ENCODE measurements at places on chromosomes 5 and 9. TPM values are rescaled to one million over a fixed set of nuclear protein-coding genes. Genes with fewer than 3 reads are reported as not detected.

DNA sequence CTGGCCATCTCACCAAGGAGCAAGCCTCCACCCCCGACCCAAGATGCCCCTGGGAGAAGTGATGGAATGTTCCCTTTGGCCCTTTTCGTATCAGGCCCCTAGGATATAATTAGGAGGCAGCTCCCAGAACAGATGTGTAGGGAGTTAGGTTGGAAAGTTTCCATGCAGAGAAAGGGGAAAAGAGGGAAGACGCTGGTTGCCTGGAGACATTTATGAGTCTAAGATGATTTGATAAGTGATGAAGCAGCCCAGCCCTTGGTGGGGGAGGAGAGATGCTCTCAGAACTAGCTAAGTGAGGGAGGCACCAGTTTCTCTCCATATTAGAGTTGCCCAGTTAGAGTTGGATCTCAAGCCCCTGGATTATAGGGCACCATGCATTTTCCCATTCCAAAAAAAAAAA, 137.5 kb downstream of the GNA14 start:
- H3K27ac ChIP-seq: no peak overlapping the region
- H3K4me3 ChIP-seq: no peak overlapping the region
- no peak for DNase-seq
- H3K36me3 ChIP-seq: no peaks in the 10 kb centered on the region
- no peaks in the 10 kb centered on the region for H3K27me3 ChIP-seq

- H3K4me1 ChIP-seq: no peaks in the 10 kb centered on the region
- H3K36me3 ChIP-seq: peaks cover 9% of the 10 kb centered on the region
- no peak overlapping the region for H3K27ac ChIP-seq
- DNase-seq: no peak
- H3K27me3 ChIP-seq: no peaks in the 10 kb centered on the region
These were observed 54.7 kb downstream of the ANGPTL2 start for GRCh38 chr9:127067603-127068220.

DNA sequence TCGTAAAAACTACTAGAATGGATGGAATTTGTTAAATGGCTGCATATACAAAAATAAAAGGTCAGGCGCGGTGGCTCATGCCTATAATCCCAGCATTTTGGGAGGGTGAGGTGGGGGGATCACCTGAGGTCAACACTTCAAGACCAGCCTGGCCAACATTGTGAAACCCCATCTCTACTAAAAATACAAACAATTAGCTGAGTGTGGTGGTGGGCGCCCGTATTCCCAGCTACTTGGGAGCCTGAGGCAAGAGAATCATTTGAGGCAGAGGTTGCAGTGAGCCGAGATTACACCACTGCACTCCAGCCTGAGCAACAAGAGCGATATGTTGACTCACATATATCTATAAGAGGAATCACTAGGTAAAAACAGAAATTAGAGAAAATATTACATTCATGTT, 9.3 kb upstream of the GPR150 start:
- no peak overlapping the region for H3K27ac ChIP-seq
- H3K36me3 ChIP-seq: peaks cover 17% of the 10 kb centered on the region
- H3K27me3 ChIP-seq: no peaks in the 10 kb centered on the region
- H3K4me1 ChIP-seq: peaks cover 11% of the 10 kb centered on the region
- no peak for DNase-seq

DNA sequence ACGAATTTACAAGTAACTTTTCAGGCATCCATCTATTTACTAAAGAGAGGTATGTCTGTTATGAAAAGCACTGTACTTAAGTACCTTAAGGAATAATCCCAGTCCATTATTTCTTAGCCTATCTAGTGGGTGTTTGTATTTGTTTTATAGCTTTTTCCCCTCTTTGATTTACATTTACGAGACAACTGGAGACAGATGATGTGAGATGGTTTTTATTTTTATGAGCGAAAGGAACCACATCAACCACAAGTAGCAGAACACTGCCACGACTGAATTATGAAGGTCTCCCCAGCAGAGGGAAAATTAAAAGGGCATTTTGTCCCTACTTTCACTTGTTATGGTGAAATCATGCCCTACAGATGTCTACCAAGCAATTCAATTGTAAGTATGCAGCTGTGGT, 357.8 kb downstream of the NFIB start:
- DNase-seq: no peak
- H3K27ac ChIP-seq: no peak overlapping the region
- no peak overlapping the region for H3K4me3 ChIP-seq
- H3K36me3 ChIP-seq: no peaks in the 10 kb centered on the region
- H3K27me3 ChIP-seq: no peaks in the 10 kb centered on the region

GRCh38 chr5:1304033-1304432, 9.2 kb upstream of the TERT start:
- H3K36me3 ChIP-seq: no peaks in the 10 kb centered on the region
- peaks cover 8% of the 10 kb centered on the region for H3K4me1 ChIP-seq
- H3K27me3 ChIP-seq: no peaks in the 10 kb centered on the region
- H3K4me3 ChIP-seq: no peak overlapping the region
- no peak for DNase-seq
- H3K27ac ChIP-seq: no peak overlapping the region

- no peak overlapping the region for H3K27ac ChIP-seq
- H3K4me1 ChIP-seq: no peaks in the 10 kb centered on the region
- DNase-seq: no peak
- H3K36me3 ChIP-seq: peaks cover 1% of the 10 kb centered on the region
These were observed 156.0 kb downstream of the DCP2 start for GRCh38 chr5:113132564-113132963.

DNA sequence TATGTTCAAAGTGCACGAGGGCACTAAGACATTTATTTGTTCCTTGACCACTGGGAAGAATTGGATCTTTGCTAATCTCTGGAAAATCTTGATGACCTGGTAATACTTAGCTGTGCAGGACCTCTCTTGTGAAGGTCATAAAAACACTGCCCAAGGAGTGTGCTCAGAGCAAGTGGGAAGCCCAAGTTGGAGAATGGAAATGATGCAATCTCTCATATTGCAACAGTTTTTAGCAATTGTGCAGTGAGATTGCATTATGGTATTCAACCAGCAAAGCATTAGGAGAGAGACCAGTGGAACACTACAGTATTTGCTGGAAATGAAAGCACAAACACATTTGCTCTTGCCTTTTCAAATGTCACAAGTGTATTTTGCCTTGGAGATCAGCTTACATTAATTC, 34.5 kb downstream of the TXNDC8 start:
- no peak for DNase-seq
- no peaks in the 10 kb centered on the region for H3K4me1 ChIP-seq
- no peaks in the 10 kb centered on the region for H3K36me3 ChIP-seq
- H3K27me3 ChIP-seq: peaks cover 5% of the 10 kb centered on the region

DNA sequence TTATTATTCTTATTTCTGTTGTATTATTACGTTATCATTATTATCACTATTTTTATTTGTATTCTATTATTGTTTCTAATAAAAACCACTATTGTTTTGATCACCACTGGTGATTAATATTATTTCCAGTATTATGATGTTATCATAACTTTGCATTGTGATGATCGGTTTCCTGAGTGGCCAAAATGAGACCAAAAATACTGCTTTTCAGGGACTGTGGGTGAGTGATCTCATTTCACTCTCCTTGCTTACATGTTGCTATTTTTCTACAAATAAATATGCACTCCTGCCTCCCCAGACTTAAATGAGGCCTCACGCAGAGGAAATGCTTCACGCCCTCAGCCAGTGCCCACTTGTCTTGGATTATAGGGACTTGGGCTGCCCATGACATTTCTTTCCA, 78.4 kb downstream of the LRSAM1 start:
- no peaks in the 10 kb centered on the region for H3K4me1 ChIP-seq
- peaks cover 15% of the 10 kb centered on the region for H3K36me3 ChIP-seq
- DNase-seq: no peak
- no peak overlapping the region for H3K4me3 ChIP-seq
- no peaks in the 10 kb centered on the region for H3K27me3 ChIP-seq

DNA sequence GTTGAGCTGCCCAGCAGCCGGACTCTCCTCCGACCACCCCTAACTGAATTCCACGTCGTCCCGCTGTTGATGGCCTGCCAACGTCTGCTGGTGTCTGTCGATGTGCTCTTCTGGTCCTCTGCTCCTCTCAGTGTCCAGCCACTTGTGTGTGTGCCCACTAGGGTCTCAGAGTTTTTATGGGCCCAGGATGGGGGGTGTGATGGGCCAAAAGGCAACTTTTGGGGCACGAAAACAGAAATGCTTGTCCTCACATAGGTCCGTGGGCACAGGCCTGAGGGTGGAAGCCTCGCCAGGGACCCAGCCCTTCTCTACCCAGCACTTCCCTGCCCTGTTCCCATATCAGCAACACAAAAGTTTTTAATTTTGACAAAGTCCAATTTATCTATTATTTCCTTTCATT, 85.7 kb upstream of the RUFY1 start:
- no peaks in the 10 kb centered on the region for H3K4me1 ChIP-seq
- DNase-seq: no peak
- H3K27ac ChIP-seq: no peak overlapping the region
- H3K36me3 ChIP-seq: no peaks in the 10 kb centered on the region

The TMC1 gene
- not detected for total RNA-seq

The ALDH1B1 gene
- total RNA-seq: 21.8 TPM

The TTC23L gene
- 0.26 TPM for total RNA-seq

The PCDHGA10 gene
- total RNA-seq: not detected

The PCDHA12 gene
- total RNA-seq: not detected

The WNT8A gene
- not detected for total RNA-seq
